ENCODE measurements at places on chromosomes 11 and 22.

- no peak for DNase-seq
These were observed 118.3 kb downstream of the CD44 start for GRCh38 chr11:35257281-35257680.

GRCh38 chr11:124811399-124812125 is 11.4 kb upstream of the MSANTD2 start:
- DNase-seq, result no peak

GRCh38 chr22:40270748-40271373 is 75.4 kb upstream of the ADSL start:
- no peak for DNase-seq

- DNase-seq, result no peak
These were observed 670 bp downstream of the SC5D start for GRCh38 chr11:121293288-121293594.

DNA sequence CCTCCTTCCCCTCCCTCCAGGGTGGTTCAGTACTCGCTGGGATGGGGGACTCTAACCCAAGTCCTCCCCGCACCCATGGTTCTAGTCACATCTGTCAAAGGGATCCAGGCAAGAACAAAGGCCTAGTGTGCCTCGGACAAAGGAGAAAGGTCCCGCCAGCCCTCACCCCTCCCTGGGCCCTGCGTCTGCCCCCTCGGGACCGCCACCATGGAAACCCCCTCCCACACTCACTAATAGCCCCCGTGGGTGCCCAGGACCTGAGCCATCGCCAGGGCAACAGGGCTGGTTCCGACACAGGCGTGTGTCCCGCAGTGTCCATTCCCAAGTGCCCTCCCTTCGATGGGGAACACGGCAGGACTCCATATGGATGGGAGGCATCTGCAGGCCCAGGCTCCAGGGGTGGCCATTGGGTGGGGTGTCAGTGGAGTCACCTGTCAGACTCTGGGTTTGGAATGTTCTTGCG is 5.1 kb upstream of the CARNS1 start:
- no peak for DNase-seq

- DNase-seq, result no peak
These were observed 53.3 kb downstream of the MRTFA start for GRCh38 chr22:40583053-40583741.

DNA sequence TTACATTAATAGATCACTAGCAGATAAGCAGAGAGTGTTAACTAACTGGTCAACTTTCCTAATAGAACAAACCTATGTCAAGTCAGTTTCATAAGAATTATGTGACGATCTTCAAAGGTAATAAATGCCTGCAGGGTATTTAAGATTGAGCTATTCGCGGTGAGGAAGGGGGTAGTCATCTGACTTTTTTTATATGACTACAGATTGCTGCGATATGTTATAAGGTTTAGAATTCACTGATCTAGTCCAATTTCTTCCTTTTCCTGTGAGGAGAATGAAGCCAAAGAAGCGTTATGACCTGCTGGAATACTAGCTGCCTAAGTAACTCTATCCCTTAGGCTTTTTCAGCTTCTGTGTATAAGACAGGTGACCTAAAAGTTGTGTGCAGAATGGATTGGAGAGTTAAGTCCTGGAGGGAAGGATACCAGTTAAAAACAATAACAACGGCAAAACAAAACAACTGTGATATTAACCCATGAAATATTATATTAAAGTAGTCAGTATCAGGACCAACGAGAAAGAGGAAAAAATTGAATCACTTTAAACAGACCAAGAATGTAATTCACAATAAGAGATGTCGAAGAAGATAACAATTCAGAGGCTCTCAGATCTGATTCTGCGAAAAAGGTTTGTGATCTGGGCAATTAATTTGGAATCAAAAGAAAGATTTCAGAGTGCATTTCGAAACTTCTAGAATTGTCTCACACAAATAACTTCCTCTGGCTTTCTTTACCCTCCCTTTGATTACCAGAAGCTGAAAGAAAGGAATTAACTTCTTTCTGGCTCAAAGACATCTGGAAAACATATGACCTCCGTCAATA is 630 bp downstream of the CASP4 start:
- no peak for DNase-seq

DNA sequence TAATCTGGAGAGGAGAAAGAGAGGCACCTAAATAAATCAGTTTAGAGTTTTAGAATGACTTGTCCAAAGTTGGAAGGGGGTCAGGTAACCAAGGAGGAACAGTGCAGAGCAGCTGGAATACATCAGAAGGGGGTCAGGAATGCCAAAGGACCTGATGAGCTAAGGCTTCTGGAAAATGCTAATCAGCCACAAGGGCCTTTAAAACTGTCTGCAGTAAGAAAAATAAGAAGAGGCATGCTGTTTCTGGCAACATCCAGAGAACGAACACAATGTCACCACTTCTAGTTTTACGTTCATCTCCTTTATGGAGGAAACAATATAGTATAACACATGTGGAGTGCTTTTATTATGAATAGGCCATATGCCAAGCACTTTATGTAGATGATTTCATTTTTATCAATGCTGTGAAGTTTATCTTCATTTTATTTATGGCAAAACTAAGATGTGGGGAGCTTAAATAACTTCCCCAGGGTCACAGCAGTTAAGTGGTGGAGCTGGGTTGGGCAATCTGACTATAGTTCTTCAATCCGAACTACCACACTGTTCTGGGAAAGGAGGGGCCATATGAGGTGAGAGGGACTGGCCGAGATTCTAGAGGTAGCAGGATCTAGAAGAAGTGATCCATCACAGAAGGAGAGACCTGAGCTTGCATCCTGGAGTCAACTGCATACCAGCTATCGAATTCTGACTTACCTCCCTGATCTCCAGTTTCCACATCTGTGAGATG is 22.6 kb downstream of the ACO2 start:
- no peak for DNase-seq

GRCh38 chr11:12066056-12066798 is 44.2 kb upstream of the MICAL2 start:
- DNase-seq, result no peak

DNA sequence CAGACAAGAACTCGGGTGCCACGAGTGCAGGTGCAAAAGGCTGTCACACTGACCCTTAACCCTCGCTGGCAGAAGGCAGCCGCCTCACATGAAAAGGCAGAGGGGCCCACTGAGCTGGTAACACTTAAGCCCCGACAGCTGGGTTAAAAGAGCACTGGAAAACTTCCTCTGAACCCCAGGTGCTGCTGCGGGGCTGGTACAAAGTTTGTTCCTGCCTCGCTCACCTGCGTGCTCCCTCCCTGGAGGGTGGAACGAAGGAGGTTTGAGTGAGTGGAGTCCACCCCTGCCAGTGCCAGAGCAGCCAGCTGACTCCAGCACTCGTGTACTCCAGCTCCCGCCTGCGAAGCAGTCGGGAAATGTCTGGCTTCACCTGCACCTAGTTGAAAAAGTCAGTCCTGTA is 12.6 kb downstream of the SULT4A1 start:
- no peak for DNase-seq

- no peak for DNase-seq
These were observed 72.8 kb upstream of the KCNQ1OT1 start for GRCh38 chr11:2772544-2773031.

DNA sequence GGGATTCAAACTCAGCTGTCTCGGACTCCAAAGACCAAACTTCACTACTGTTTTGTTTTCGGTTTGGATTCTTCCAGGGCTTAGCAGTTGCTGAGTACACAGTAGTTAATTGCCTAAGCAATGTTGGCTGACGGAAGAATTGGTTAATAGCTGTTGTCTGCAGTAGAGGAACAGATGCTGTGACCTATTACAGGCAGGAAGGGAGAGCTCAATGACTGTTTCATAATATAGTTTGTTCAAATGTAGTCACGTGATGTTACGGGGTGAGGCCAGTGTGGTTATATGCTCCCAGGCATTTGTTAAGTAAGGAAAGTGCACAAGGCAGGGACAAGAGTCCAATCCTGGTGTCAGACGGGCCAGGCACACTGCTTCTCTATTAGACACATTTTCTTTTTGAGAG is 222.6 kb upstream of the CCDC90B start:
- no peak for DNase-seq

GRCh38 chr22:44181033-44181911 is 547 bp downstream of the PARVG start:
- DNase-seq, result no peak

DNA sequence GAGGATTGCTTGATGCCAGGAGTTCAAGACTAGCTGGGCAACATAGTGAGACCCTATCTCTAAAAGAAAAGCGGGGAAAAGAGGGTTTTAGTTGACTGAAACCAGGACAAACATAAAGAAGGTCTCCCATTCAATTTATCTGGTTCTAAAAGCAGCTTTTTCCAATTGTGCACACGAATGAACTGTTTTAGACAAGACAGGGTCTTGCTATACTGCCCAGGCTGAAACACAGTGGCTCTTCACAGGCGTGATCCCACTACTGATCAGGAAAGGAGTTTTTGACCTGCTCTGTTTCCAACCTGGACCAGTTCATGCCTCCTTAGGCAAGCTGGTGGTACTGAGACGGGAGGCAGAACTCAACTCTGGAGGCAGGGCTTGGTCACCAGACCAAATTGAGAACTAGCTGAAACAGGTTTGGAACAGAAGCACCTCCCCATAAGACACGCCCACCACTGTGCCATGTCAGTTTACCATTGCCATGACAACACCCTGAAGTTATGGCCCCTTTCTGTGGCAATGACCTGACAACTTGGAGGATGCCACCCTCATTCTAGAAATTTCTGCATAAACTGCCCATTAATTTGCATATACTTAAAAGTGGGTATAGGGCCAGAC is 2.8 kb upstream of the NUCB2 start:
- no peak for DNase-seq

- no peak for DNase-seq
These were observed 496 bp upstream of the CST6 start for GRCh38 chr11:66011239-66011784.

DNA sequence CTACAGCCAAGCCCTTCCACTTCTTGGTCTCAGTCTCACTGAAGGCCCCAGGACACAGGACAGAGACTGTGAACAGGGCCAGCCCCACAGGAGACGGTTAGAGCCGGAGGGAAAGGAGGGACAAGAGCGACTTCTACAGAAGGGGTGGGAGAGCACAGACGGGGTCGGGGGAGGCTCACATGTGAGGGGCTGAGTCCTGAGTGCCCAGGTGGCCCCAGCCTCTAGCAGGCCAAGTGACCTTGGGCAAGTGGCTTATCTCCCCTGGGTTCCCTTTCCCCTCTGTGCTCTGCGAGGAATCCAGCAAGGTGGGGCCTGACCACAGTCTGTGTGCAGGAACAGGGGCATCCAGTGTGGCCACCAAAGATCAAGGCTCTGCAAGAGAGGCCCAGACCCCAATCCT is 102.6 kb upstream of the LMO1 start:
- DNase-seq, result no peak

GRCh38 chr11:27130806-27131205 is 90.2 kb downstream of the BBOX1 start:
- no peak for DNase-seq

- no peak for DNase-seq
These were observed 27.4 kb upstream of the SYT8 start for GRCh38 chr11:1807264-1807995.

- no peak for DNase-seq
These were observed 50.4 kb downstream of the NELL1 start for GRCh38 chr11:20719821-20720220.

GRCh38 chr11:11243209-11243589 is 109.9 kb downstream of the CSNK2A3 start:
- no peak for DNase-seq

DNA sequence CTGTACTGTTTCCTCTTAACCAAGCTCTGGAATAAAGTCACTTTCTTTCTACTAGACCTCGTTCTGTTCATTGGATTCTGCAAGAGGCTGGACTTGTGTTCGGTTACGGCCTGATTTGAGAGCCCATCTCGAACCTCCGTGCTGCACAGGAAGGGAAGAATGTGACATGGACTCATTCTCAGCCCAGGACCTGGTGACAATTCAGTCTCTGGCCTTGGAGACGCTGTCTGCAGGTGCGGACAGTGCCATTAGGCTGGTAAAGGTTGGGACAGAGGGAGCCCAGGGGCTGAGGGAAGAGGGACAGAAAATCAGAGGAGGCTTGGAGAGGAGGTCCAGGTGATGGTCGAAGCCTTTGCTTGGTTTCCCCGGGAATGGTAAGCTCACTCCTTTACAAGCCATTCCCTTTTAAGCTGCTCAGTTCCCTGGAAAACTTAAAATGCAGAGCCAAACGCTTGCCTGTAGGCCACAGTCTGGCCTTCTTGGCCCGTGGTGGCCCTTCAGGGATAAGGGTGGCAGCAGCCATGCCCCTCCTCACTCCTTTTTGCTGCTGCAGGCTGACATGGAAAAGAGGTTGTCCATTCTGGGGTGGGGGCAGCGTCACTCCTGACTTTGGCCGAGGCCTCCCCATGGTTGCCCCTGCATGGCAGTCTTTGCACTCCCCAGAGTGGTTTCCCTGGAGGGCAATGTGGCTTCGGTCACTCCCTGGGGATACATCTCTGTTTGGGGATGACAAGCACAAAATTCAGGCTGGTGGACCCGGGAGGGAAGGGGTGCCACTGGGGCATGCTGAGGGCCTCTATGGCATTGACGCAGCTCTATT is 52.3 kb downstream of the SHISAL1 start:
- DNase-seq, result no peak

DNA sequence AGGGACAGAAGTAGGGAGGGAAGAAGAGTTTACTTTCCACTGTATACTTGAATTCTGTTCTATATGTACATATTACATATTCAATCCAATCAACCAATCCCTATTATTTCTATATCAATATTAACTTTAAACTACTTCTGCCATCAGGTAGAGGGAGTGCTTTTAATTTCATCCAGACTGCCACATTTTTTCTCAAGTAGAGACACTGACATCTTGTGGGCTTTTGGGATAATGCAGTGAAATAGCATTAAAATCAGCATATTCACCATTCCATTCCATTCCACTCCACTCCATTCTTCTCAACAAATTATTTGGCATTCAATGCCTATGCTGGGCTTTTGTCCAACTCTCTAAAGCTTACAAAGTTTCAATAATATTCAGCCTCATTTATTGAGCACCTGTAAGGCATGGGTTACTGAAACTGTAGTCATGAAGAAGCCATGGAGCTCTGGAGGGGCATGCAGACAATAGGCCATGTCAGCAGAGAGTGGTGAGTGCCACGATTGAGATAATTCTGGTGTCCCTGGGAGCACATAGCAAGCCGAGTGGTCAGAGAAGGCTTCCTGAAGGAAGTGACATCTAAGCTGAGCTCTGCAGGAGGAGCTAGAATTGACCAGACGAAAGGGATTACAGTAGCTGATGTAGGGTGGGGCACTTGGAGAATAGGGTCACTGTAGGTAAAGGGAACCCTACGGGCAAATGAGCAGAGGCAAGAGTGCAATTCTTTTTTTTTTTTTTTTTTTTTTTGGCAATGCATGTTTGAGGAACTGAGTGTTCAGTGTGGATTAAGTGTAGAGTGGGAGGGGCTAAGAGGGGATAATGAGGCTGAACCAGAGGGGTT is 12.8 kb upstream of the CLPB start:
- DNase-seq, result no peak

DNA sequence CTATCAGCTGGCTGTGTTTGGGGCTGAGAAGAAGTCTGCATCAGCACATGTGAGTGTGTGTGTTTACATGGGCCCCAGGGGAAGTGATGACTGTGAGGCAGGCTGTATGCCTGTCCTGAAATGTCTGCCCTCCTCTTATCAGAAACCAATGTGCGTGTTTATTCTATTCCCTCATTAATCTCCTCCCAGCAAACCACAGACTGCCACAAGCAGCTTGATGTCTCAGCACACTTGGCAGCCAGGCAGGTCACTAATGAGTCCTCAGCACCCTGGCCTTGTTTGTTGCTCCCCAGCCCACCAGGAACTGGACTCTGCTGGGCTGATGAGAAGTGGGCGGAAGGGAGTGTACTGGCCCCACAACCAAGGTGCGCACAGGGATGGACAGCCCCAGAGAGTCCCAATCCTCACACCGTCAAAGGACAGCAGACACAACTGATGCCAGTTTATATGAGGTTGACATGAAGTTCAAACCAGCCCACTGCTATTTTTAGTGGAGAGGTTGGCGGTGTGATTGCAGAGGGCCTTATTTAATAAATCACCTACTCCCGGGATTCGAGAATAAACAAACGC is 225.8 kb downstream of the ETS1 start:
- no peak for DNase-seq

Data from stimulated activated CD4-positive, alpha-beta T cell treated with anti-CD3 and anti-CD28 coated beads, Interleukin-15, amount 100 ng/mL, for 1 hour (primary cell).